ENCODE measurements at places on chromosomes 1 and 21. TPM values are rescaled to one million over a fixed set of nuclear protein-coding genes. Genes with fewer than 3 reads are reported as not detected.

GRCh38 chr21:44089001-44089911 lies 17.9 kb upstream of the PWP2 start:
- H3K4me3 ChIP-seq, result no peak overlapping the region
- H3K27ac ChIP-seq, result no peak overlapping the region
- DNase-seq, result no peak

GRCh38 chr1:94120570-94120901 lies 412 bp downstream of the ABCA4 start:
- no peak overlapping the region for H3K27ac ChIP-seq
- H3K4me3 ChIP-seq, result no peak overlapping the region
- peaks cover 11% of the 10 kb centered on the region for H3K4me1 ChIP-seq

The TMEM61 gene
- 3.4 TPM for total RNA-seq

The PIGP gene
- total RNA-seq, result 13.4 TPM

DNA sequence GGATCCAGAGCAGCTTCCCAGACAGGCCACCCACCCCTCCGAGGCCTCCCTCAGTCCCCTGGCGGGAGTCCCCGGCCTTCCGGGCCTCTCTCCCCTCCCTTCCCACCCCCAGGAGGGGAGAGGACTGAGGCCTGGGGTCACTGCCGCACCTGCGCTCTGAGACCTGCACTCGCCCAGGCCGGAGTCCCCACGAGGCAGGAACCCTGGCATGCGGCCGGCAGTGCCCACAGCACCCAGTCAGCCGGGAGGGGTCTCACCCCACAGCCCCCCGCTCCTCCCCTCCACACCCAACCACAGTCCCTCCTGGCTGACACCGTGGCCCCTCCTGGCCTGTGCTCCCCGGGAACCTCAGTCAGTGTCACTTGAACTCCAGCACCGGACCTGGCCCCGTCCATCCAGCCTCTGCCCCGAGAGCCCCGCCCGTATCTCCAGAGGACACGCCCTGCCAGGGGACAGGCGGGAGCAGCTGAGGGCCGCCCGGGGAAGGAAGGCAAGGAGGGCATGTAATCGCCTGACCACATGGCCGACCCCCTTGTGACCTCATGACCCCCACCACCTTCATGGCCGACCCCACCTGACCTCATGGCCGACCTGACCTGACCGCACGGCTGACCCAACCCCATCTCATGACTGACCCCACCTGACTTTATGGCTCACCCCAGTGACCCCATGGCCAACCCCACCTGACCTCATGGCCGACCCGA lies 28.7 kb upstream of the TTLL10 start:
- no peaks in the 10 kb centered on the region for H3K36me3 ChIP-seq
- no peak overlapping the region for H3K27ac ChIP-seq
- DNase-seq, result no peak
- H3K4me1 ChIP-seq, result no peaks in the 10 kb centered on the region
- H3K4me3 ChIP-seq, result no peak overlapping the region

The OR2L3 gene
- not detected for total RNA-seq

All from thoracic aorta (tissue), 2 donors.